ENCODE measurements at places on chromosomes 2 and 18.

DNA sequence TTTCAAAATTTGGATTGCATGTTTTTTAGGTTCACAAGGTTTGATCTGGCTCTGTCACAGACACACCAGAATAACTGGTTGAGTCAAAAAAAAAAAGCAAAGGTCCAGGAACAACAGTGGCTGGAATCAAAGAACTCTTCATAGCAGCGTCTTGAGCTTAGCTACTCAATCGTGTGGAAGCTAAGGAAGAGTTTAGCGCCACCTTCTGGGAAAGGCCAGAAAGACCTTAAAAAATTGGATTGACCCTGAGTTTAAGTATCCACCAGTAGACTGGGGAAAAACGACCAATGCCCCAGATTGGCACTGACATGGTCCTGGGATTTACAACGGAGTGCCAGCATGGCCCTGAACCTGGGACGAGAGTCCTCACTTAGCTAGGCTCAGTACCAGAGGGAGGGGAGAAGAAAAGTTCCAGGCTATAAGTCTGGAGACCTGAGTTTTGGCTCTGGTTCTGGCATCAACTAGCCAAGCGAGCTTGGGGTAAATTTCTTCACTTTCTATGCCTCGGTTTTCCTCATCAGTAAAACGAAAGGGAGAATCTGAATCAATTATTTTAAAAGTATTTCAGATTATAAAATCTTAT is 71.1 kb upstream of the TFCP2L1 start:
- no peak for DNase-seq

GRCh38 chr18:9216459-9216858 is 79.9 kb downstream of the ANKRD12 start:
- no peak for DNase-seq

GRCh38 chr2:29023188-29023587 is 42.1 kb downstream of the TOGARAM2 start:
- DNase-seq, result no peak

DNA sequence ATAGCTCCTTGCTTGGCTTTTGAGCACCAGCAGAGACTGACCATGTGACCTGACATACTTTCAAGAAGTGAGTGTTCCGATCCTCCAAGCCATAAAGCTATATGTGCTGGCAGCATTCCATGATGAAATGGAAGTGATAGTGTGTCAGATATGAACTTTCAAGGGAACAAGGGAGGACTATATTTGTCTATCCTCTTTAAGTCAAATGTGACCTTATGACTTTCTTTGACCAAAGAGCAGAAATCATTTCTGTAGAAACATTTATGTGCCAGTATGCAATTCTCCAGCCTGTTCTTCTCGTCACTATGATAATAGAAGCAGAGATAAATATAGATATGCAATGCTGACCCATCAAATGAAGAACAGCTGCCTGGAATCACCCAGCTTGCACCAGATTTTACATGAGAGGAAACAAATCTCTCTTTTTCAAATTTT is 14.4 kb downstream of the HYCC2 start:
- no peak for DNase-seq

DNA sequence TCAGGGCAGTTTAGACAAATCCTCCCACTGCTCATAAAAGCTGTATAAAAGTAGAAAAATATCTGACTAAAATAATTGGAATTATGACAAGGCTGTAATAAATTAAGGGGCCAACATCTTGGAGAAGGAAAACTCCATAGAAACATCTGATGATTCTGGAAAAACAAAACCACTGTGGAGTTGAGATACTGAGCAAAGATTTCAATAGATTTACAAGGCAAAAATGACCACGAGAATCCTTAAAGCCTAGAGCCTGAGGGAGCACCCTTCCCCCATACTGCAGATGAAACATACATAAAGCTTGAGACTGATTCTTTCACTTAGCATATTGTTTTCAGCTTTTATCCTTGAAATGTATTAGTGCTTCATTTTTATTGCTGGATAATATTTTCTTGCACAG is 286.4 kb upstream of the MMADHC start:
- DNase-seq, result no peak

DNA sequence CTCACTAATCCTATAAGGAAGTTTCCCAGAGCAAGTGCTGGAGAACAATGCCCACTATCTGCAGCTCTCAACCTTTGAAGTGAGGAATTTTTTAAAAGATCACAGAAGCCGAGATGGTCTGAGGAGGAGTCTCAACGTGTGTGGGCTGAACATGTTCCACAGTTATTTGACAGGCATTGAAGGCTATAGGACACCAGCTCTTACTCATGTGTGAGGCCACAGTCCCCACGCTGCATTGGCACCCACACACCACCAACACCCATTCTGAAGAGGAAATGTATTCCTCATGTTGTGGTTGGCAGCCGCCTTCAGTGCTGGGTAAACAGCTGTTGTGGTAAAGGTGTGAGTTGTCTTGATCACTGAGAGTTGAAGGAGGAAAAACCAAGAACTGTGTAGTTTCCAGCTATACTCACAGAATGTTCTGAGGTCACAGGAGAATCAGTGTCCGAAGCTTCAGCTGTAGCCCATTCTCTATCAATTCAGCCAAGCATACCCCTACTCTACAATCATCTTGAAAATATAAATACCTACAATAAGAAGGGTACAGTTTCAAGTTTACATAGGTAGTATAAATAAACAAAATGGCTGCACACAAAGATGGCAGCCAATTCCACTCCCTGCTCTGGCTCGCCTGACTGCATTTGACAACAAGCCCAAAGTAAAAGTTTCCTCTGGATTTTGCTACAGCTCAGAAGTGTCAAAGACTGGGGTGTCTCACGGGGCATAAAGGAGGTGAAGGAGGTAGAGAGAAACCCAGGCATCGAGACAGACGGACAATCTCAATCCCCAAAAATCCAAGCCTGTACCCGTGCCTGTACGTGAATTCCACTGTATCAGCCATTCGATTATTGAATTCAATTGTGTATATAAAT is 12.1 kb downstream of the CD226 start:
- peak; percentile 81 for DNase-seq

GRCh38 chr2:10532638-10533101 is 84.5 kb upstream of the ODC1 start:
- DNase-seq, result no peak

GRCh38 chr2:42127425-42128424 is 41.4 kb upstream of the EML4 start:
- DNase-seq, result no peak

- no peak for DNase-seq
Observed at GRCh38 chr2:179487010-179487731, 222.5 kb upstream of the SESTD1 start.

- DNase-seq, result no peak
Observed at GRCh38 chr2:231910771-231911170, 15.4 kb downstream of the NPPC start.

DNA sequence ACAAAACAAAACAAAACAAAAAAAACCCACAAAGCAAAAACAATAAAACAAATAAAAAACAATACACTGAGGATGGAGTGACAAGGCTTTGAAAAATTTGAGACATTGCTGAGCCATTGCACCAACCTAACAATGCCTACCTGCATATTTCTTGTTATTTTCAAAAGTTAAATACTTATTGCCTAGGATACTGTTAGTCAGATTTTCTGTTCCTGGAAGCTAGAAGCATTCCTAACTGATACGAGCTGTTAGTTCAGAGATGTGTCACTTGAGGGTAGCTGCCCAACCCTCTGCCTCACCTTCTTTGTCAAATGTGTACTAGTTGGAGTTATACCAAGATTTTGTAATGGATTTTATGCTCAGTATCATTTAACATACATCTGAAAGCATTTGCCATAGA is 187.2 kb downstream of the TXNL1 start:
- DNase-seq, result no peak

- DNase-seq, result no peak
Observed at GRCh38 chr18:688323-688722, 24.1 kb downstream of the ENOSF1 start.

DNA sequence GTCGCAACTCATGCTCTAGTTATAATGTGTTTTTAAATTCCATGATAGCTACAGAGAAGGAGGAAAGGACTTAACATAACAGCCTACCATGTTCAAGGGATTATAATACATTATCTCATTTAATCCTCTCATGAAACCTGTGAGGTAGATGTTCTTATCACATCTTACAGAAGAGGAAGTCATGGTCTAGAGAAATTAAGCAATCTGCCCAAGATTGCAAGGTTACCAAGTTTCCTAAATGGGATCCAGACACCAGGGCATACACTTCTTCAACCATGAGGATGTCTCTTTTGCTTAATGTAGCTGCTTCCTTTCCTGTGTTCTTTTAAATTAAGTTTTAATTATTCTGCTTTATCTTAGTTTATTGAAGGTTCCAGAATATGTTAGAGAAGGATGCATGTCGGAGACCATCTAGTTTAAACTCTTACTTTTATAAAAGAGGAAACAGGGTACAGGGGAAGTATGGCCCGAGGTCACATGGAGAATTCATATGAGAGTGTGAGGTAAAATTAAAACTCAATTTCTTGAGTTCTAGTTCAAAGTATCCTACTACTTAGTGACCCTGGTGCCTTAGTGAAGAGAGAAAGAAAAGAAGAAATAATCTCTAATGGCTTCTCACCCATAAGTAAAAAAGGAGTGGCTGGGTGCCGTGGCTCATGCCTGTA is 3.6 kb upstream of the IL1A start:
- no peak for DNase-seq

DNA sequence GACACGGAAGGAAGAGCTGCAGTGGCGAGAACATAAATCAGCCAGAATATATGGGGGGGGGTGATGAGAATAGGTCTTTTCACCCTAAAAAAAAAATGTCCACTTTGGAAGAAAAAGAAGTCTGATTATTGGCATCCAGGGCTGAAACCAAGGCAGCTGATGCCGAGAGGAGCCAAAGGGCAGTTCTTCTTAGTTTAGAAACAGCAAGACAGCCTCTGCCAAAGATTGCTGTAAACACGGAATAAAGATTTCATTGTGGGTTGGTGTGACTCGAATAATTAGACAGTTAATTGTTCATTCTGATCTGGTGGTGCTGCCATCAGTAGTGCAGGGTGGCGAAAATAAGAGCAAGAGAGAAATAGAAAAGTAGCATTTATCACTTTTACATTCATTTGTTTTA is 3.5 kb downstream of the CDH20 start:
- DNase-seq, result no peak

DNA sequence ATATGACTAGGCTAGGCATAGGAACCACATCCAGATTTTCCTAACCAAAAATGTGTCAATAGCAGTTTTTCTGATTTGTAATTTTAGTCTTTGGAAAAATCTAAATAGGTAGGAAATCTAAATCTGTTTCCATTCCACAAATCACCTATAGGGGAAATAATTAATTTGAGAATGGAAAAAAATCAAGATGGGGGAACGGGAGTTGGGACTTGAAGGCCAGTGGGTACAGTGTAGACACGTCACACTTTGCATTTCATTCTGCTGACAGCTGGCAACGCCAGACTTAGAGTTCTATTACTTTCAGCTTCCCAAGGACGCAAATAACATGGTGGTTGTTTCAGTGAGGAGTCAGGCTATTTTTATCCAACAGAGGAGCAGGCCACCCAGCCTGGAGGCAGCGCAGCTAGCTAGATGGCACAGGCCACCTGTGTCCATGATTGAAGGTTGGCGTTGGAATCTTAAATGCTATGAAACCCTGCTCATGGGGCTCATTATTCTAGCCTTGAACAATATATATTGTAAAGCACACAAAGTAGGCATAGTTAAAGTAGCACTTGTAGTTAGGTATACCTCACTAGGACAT is 23.4 kb downstream of the HNRNPA3 start:
- no peak for DNase-seq
